BJ (cell line): ENCODE measurements at places on chromosomes 5 and 9.

GRCh38 chr5:55998966-55999365 is 4.2 kb upstream of the IL6ST start:
- DNase-seq = no peak

GRCh38 chr5:78005021-78005785 is 229.1 kb upstream of the TBCA start:
- DNase-seq = no peak

GRCh38 chr5:179245031-179245430 is 100.2 kb downstream of the ADAMTS2 start:
- DNase-seq = no peak

GRCh38 chr5:149959406-149960236 is 937 bp upstream of the SLC26A2 start:
- DNase-seq = no peak

DNA sequence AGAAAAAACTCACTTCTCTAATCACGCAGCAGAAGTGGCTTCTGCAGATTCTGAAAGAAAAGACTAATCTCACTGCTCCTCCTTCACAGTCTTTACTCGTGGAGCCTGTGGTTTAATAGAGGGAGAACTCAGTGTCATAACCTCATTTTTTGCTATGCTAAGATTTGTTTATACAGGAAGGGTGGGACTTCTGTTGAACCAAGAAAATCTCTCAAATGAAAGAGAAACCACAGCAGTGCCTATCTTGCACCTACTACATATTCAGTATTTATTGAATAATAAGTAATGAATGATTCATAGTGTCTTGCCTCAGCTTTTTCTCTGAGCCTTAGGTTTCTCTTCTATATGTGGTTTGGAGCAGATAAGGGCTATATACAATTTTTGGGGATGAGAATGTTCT is 136.1 kb upstream of the DMAC1 start:
- no peak for DNase-seq

DNA sequence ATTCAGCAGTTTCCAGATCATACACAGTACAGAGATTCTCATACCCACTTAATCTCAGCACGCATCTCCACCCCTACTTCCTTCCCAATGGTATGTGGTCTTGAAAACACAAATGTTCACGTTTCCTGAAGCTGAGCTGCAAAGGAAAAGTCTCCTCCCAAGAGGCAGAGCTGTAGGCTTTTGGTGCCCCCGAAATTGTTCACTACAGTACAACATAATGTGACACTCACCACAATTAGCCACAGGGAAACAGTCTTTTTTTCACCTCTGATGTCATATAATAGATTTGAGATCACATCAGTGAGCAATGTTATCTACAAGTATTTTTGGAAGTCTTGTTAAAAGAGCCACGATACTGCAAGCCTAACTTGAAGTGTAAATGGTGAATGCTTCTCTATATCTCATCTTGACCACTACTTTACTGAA is 40.2 kb downstream of the NFIB start:
- DNase-seq = no peak
